Activated T-cell treated with anti-CD3 and anti-CD28 coated beads, Interleukin-2, amount 50 U/mL, for 48 hours (primary cell): ENCODE measurements at places on chromosomes 11 and 22.
A peak's percentile ranks its signal among the peaks of the same experiment; 100 is the strongest.

DNA sequence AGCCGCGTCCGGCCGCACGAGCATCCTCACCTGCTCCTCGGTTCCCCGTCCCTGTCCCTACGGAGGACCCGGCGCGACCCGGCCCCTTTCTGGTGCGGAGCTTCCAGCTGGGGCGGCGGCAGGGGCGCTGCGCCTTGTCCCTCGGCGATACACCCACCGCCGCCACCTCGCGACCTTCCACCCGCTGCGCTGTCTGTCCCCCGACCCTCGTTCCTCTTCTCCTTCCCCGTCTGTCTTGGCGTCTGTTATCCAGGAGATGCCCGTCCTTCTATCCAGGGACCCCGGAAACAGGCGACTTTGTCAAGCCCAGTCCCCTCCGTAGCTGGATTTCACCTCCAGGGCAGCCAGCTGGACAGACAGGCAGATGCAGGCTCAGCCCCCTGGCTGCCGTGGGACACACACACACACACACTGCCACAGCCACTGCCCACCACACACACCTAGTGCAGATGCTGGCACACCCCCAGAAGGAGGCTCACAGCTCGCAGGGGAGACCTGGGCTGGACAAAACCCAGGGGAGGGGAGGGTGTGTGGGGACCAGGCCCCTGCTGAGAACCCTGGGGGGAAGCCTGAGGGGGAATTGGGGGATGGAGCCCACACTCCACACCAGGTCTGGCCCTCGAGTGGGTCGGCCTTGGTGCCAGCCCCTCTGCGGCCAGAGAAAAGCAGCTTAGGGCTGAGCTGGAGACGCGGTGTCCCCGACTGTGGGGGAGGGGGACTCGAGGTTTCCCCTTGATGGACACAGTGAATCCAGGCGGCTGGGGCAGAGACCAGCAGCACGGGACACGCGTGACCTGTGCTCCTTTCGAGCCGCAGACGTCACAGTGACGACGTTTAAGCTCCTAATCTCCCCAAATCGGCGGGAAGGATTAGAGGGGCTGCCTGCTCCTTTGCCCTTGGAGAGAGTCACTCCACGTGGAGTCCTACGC is 788 bp downstream of the DRD4 start:
- no peak for DNase-seq

- no peak for DNase-seq
Observed at GRCh38 chr11:109697140-109697843, 275.3 kb downstream of the C11orf87 start.

- DNase-seq, result peak; percentile 69
Observed at GRCh38 chr22:44710474-44711240, 8.7 kb downstream of the PRR5 start.

DNA sequence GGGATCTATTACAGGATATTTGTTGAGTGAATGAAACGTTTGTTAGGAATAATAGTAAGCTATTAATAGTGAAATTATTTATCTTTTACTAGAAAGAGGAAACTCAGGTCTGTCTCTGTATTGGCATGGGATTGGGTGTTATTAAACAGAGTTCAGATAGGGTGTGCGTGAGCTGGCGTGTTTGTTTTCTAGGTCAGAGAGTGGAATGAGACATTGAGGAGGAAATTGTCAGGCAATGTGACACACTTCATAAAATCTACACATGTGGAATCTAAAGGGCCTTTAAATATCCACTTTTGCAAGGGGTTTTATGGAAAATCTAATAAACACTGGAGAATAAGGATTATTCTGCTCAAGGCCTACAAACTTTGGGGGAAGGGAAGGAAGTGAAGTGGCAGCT is 552.9 kb downstream of the NTM start:
- DNase-seq, result no peak

GRCh38 chr11:44600839-44601383 is 35.4 kb downstream of the CD82 start:
- no peak for DNase-seq

- DNase-seq, result no peak
Observed at GRCh38 chr11:11843211-11843621, 1.4 kb downstream of the USP47 start.

GRCh38 chr22:34111210-34111824 is 191.0 kb upstream of the LARGE1 start:
- DNase-seq, result peak; percentile 27

GRCh38 chr11:26909515-26909914 is 84.4 kb upstream of the FIBIN start:
- DNase-seq, result no peak

GRCh38 chr11:119491753-119492510 is 69.0 kb upstream of the THY1 start:
- no peak for DNase-seq

DNA sequence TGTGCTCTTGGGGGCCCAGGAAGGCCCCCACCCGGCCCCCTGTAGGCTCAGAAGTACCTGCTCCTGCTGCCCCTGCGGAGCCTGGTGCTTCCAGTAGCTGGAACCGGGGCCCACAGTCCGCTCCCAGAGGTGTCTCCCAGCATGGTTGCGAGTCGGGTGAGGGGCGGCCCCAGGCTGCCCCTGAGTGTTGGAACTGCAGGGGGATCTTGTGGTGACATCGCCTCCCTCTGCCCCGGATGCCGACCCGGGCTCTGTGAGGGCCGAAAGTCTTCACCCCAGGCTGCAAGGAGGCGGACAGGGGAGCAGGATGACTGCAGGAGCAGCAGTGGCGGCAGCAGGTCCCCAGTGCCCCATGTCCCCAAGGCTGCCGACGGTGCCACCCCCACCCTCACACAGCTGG is 9.5 kb upstream of the PKP3 start:
- DNase-seq, result no peak

DNA sequence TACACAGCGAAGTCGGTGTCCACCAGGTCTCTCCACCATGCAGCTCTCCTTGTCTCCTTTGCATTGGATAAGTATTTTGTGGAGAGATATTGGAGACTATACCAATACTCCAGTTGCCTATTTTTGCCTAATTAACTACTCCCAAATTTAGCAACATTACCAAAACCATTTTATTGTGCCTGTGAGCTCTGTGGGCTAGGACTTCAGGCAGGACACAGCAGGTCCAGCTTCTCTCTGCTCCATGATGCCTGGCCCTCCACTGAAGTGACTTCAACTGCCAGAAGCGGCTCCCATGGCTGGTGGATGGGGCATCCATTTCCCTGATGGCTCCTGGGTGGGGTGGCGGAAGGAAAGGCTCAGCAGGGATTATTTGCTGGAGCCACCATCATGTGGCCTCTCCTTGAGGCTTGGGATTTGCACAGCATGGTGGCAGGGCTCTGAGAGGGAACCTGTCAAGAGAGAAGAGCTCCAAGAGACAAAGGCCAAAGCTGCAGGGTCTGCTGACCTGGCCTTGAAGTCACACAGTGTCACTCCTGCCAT is 36.9 kb upstream of the MAPK1 start:
- DNase-seq, result no peak

- DNase-seq, result no peak
Observed at GRCh38 chr11:112150517-112150916, 13.4 kb downstream of the IL18 start.

DNA sequence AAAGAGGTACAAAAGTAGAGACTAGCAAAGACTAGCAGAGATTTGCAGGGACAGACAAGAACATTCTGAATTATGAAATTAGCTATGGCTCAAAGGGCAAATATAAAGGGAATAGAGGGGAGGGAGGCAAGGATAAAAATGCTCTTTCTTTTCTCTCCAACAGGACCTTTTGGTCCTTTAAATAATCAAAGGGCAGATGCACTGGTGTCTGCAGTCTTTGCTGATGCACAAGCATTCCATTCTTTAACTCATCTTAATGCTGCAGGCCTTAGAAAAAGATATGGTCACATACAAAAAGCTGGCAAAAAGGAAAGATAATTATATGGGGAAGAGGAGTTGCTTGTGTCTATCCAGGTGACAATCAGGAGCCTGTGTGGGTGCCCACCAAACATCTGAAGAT is 53.6 kb upstream of the SC5D start:
- DNase-seq, result no peak

GRCh38 chr11:67670316-67671210 is 3.9 kb downstream of the ALDH3B2 start:
- peak; percentile 10 for DNase-seq

- DNase-seq, result no peak
Observed at GRCh38 chr11:69746752-69747742, 28.1 kb downstream of the FGF4 start.

- DNase-seq, result no peak
Observed at GRCh38 chr11:106517426-106517825, 440.0 kb downstream of the AASDHPPT start.

- DNase-seq, result no peak
Observed at GRCh38 chr11:118845369-118845768, 38.3 kb upstream of the CXCR5 start.

DNA sequence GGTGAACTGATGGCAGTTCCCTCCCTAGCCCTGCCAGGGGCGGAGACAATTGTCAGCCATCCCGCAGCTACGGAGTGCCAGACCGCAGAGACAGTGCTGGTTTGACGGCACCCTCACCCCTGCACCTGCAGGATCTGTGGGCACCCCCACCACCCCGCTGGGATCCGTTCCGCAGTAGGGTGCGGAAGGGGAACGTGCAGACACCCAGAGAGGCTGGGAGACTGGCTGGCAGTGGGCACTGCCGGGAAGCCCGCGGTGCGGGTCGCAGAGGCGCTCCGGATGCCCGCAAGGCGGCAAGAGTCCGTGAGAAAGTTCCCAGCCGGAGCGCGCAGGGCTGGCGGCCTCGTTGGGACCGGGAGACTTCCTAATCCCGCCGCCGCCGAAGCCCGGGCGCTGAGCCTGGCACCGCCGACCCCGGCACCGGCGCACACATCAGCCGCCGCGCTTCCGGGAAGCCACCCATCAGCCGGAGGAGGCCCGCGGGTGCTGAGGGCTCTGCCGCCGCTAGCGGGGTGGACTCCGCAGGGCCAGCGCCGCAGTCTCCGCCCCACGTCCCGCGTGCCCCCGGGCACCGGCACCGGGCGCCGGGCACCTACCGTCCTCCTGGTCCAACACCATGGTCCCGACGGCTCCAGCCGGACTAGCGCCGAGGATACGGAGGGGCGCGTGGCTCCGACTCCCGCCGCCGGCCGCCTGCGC is 4.3 kb upstream of the LMO1 start:
- DNase-seq, result peak; percentile 24

DNA sequence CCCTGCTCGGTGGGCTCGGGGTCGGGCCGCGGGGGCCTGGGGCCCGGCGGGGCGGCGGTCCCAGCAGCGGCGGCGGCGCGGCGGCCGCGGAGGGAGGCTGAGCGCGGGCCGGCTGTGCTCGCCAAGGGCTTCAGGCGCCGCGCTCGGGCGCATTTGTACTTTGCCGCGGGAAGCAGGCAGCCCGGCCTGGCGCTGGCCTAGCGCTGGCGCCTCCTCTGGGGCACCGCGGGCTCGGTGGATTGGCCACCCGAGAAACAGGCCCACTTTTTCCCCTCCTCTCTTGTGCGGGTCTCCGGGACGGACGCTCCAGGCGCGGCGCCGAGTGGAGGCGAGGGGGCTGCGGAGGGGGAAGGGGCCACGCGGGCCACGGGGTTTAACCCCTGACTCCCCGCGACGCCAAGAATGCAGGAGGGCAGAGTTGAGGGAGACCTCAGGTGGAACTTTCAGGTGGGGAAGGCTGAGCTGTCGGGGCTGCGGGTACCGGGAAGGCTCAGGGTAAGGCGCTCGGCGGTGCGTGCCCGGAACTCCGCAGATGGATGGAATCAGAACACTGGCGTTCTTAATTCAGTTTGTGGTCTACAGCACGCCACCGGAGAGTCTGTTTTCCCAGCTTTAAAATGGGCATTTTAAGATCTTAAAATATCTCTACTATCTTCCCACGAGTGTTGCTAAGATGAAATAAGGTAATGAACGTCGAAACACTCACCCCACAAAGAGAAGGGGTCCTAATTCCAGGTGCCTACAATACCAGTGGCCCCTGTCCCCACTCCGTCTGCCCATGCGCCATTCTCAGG is at the start of gene CHRDL2:
CHRDL2 (minus strand) TSS at position 126 of the 794 bp plus-strand sequence. CDS start 538 bp downstream, outside the sequence.
- no peak for DNase-seq

GRCh38 chr11:119144825-119145486 is 3.9 kb upstream of the ABCG4 start:
- DNase-seq, result peak; percentile 42

GRCh38 chr11:59822989-59823566 is 12.5 kb upstream of the MRPL16 start:
- DNase-seq, result no peak

DNA sequence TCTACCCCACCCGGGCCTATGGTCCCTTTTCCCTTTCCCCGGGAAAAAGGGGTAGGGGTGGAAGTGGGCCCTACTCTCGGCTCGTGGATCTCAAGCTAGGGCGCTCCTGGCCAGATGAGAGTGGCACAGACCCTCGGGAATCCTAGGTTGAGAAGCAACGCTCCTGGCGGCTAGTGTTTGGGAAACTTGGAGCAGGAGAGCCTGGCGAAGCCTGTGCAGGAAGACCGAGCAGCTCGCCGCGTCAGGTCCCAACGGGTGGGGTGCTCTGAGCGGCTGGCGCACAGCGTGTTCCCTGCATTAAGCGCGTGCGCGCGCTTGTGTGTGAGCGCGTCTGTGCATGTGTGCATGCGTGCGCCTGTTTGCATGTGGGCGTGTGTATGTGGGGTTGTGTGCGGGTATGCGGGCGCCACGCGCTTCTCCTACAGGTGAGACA is 7.1 kb upstream of the FLI1 start:
- peak; percentile 69 for DNase-seq

DNA sequence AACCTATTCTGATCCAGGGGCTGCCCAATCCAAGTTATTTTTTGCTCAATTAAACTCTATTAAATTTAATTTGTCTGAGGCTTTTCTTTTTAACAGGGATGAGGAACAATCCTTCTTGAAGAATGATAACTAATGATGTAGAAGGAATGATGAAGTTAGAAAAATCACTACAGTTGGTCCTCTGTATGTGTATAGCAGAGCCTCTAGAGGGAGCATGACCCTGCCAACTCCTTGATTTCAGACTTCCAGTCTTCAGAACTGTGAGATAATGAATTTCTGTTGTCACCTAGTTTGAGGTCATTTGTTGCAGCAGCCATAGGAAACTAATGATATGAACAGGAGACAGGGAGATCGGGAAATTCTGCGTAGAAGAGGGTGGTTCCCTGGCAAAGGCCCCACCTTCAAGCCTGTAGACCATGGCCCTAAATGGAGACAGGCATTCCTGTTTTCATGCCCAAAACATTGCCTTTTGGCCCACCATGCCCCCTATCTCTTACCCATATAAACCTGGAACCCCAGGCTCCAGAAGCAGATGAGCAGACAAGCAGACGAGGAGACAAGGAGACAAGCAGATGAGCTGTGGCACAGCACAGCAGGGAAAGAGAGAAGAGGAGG is 7.7 kb upstream of the QSER1 start:
- no peak for DNase-seq

- DNase-seq, result no peak
Observed at GRCh38 chr11:111354601-111354891, 24.5 kb downstream of the POU2AF1 start.
